ENCODE measurements at places on chromosomes 7 and 10.

- no peak for DNase-seq
These were observed 25.5 kb upstream of the INMT start for GRCh38 chr7:30726296-30727006.

DNA sequence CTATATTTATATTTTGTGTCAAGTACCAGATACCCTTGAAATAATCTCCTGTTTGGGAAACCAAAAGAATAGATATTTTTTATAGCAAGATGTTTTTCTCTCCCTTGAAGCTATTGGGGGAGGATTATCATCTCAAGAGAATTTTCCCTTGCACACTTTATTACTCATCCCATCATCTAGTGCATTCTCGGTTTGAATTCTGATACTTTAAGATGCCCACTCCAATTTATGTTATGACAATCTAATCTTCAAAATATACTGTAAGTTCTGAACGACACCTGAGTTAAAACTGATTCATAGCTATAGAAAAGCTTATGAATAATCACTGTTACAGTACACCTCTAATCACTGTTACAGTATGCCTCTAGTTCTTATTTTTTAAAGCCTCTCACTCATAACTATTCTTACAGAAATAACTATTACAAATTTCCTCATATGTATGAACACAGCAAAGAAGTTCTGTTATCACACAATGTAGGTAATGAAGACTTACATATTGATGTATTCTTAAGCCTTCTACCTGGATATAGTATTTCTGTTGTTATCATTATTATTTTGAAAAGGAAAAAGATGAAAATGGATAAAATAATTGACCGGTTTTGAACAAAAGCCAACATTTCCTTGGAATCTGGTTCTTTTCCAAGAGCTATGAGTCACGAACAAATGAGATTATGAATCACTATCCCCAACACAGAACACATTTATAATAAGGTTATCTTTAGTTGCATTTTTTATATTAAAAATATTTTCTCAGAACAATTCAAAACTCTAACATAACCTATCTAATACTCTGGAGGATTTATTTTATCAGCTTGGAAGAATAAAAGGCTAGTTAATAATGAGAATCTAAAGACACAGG lies 72.3 kb upstream of the FAM13C start:
- no peak for DNase-seq

GRCh38 chr7:130095812-130096211 lies 25.5 kb downstream of the KLHDC10 start:
- DNase-seq = no peak

DNA sequence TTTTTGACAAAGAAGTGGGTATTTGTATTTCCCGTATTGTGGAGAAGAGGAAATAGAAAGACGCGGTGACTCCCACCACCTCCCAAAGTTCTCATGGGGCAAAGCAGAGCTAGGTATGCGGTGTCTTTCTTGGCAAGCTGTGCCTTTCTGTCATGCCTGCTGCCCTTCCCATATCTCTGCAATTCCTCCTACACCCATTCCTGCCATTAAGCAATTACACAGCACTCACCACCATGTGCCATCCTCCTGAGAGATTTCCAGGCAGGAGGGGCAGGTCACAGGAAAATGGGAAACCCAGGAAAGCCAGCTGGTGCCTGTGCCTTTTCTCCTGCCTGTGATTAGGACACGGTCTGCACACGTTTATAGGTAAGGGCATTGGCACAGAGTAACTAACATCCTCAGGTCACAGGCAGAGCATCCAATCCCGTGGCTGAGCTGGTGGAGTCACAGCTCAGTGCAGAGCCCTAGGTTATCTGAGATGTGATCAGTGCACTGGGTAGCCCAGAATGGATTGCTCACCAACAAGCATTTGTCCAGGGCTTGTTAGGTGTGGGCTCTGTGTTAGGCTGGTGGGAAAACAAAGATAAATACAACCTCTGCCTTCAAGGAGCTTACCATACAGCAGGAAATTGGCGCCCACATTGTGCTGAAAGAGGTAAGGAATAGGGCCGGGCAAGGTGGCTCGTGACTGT lies 9.4 kb upstream of the CRTAC1 start:
- DNase-seq = no peak

- no peak for DNase-seq
These were observed 15.4 kb downstream of the CUX1 start for GRCh38 chr7:101832685-101833375.

DNA sequence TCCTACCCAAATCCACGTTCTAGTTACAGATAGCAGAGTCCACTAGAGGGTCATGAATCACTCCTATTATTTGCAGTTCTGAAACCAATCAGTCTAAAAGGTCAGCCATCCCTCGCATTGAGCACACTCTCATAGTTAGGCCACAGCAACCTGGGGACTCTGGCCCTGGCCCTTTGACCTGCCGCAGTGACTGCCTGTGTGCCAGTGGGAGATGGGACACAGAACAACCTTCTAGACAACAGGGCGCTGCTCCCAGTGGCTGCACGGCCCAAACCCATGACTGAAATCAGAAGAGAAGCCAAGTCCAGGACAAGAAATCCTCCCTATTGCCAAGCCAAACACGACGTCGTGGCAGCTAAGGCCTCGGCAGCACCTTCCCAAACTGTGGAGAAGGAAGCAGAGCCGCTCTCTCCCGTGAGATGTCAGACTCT lies 158.5 kb downstream of the HERPUD2 start:
- no peak for DNase-seq
